ENCODE measurements at places on chromosomes 6 and 20.

- DNase-seq = no peak
These were observed 107.7 kb downstream of the EYA4 start for GRCh38 chr6:133348846-133349245.

GRCh38 chr6:32603888-32604287 lies 14.2 kb upstream of the HLA-DRB1 start:
- no peak for DNase-seq

GRCh38 chr6:27866357-27867050 lies 45.7 kb downstream of the OR2B2 start:
- DNase-seq = no peak

DNA sequence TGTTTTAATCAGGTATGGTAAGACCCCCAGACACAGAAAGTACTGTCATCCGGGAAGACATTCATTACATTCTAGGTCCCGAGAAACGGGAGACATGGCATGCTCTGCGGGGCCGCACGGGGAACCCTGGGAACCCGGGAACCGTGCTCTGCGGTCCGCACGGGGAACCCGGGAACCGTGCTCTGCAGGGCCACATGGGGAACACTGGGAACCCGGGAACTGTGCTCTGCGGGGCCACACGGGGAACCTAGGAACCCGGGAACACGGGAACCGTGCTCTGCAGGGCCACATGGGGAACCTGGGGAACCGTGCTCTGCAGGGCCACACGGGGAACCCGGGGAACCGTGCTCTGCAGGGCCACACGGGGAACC lies 165.6 kb upstream of the SULF2 start:
- DNase-seq = no peak

DNA sequence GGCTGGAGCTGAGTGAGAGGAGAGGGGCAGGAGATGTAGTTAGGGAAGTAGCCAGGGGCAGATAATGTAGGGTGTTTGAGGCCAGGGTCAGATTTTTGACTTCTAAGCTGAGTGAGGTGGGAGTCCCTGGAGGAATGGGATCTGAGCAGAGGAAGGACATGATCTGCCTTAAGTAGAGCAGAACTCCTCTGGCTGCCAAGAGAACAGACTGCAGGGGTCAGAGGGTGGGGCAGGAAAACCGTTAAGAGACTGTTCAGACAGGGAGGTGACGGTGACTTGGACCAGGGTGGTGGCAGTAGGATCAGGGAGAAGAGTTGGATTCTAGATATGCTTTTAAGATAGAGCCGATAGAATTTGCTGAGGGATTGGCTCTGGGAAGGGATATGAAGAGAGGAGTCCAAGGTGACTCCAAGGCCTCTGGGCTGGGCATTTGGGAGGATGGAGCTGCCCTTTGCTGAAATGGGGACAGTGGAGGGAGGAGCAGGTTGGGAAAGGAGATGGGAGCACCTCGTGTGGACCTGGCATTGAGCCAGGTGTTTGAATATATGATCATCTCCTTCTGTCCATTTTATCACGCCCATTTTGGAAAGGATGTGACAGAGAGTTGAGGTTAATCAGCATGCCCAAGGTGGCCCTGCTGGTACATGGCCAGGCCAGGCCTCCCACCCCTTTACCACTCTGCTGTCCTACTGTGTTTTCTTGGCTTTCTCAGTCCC lies 18.8 kb downstream of the EYA2 start:
- DNase-seq = no peak

- DNase-seq = no peak
These were observed 203.0 kb upstream of the TFAP2D start for GRCh38 chr6:50510361-50510760.

GRCh38 chr20:58633161-58634053 lies 17.7 kb upstream of the STX16 start:
- DNase-seq = no peak

DNA sequence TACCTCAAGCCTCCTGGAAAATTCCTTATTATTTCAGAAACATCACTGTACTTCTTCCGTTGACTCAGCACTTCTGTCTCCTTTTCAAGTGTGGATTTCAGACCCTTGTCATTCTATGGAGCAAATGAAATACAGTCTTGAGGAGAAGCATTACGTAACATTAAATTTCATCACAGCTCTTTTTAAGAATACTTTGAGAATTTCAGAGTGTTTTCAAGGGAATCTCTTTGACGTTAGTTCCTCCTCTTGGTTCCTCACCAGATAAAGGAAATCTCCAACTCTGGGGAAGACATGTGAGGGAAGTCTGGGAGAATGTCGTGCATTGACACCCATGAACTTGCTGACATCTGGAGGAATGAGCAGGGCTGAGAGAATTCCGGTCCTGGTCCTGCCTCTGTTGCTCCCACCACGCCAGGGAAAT lies 32.3 kb downstream of the UST start:
- DNase-seq = no peak

DNA sequence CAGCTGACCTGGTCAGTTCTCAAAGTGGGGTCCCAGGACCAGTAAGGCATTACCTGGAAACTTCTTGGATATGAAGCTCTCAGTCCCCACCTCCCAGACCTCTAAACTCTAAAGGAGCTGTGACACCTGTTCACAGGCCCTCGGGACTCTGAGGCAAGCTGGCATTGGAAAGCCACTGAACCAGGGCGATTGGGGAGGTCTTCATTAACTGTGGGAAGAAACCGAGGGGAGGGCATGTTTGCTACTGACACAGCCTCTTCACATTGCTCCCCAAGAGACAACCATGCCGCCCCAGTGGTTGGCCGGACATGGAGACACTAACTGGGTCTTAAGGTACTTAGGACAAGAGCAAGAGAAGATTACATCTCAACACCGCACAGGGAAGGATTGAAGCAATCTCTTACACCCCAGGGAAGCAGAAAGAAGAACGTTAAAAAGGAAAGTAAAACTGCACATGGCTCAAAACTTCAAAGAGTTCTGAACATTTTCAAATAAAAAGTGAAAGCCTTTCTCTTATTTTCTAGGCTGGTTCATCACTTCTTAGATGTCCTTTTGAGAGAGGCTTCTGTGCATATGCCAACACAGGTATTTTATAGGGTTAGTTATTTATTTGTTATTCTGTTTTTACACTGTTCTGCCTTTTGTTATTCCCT lies 210.0 kb upstream of the CST7 start:
- DNase-seq = no peak

- DNase-seq = no peak
These were observed 526.8 kb downstream of the CD109 start for GRCh38 chr6:74222768-74223333.

DNA sequence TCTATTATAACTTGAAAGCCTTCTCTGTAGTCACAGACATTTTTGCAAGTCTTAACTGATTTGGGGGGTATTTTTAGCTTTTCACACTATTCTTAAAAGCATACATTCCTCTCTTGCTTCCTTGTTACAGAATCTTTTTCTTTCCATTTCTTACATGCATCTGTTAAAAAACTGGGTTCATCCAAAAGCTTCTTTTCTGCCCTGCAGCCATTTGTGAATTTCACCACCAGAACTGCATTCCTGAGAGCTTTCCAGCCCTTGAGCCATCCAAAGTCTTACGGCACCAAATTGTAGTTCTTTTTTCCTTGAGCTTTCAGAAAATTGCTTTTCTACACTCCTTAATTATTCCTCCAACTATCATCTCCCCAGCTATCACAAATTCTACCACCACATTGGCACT lies 19.7 kb upstream of the GSTA4 start:
- no peak for DNase-seq

- no peak for DNase-seq
These were observed 9.0 kb downstream of the UQCC2 start for GRCh38 chr6:33702345-33702977.

GRCh38 chr6:76441875-76442274 lies 369.4 kb upstream of the IMPG1 start:
- no peak for DNase-seq

DNA sequence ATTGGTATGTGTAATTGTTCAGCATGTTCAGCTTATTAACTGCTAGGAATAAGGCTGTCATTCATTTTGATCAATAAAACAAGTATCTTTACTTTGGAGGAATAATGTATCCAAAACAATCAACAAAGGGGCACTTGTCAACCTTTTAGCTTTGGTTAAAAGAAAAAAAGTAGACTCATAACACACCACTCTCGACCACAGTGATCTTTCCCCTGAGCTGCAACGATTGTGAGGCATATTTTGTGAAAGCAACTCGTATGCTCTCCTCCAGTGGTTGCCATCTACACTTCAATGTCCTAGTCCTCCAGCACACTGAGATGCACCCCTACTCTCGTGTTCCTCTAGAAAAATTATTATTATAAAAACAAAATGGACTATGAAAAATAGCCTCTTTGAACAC lies 60.1 kb upstream of the PDE7B start:
- DNase-seq = no peak

GRCh38 chr20:6765469-6766058 lies 1.9 kb upstream of the BMP2 start:
- DNase-seq = peak; percentile 86

- DNase-seq = no peak
These were observed 143.6 kb upstream of the GJE1 start for GRCh38 chr6:141988954-141989705.

- no peak for DNase-seq
These were observed 85.0 kb downstream of the DTD1 start for GRCh38 chr20:18672834-18673233.

GRCh38 chr6:134936931-134937330 lies 13.0 kb downstream of the ALDH8A1 start:
- no peak for DNase-seq

- DNase-seq = no peak
These were observed 686 bp downstream of the TMEM170B start for GRCh38 chr6:11538052-11538818.

GRCh38 chr20:51462566-51463276 lies 79.8 kb downstream of the NFATC2 start:
- peak; percentile 64 for DNase-seq

- DNase-seq = no peak
These were observed 23.7 kb upstream of the RBPJL start for GRCh38 chr20:45282700-45283550.

DNA sequence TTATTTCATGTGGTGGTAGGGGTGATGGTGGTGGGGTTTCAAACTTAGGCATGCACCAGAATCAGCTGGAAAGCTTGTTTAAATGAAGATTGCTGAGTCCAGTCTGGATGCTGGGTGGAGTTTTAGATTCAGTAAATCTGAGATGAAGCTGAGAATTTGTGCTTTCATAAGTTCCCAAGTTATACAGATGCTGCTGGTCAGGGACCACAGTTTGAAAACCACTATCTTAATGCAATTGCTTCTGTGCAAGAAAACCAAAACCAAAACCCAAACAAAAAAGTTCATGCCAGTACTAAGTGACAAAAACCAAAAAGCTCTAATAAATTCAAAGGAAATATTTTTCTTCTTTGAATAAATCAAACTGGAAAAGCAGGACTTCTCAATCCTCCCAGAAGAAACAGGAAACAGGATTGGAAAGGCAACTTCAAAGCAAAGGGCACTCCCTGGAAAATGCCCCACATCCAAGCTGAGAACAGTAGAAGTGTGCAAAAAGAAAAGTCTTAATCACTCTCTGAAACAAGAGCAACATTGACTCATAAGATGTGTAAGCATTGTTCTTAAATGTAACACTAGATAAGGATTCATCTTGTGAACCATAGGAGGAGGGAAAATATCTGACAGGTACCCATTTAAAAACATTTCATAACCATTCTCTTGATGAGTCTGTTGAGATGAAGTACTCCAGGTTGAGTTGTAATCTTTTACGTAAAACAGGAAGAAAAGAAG lies 481.5 kb upstream of the HSF2 start:
- no peak for DNase-seq

DNA sequence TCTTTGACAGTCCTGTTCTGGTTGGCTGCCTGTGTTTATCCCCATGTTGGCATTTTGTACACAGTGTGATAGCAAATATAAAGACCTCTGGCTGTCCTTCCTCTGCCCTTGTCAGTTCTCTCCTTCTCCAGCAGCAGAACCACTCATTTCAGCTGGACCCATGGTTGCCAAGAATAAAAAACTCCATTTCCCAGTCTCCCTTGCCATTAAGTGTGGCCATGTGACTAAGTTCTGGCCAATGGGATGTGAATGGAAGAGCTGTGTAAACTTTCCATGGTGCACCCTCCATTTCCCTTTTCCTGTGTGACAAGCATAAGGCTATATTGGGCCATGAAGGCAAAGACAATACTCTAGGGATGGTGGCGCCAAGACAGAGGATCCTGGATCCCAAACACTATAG lies 78.4 kb upstream of the TBC1D7 start:
- DNase-seq = peak; percentile 47

DNA sequence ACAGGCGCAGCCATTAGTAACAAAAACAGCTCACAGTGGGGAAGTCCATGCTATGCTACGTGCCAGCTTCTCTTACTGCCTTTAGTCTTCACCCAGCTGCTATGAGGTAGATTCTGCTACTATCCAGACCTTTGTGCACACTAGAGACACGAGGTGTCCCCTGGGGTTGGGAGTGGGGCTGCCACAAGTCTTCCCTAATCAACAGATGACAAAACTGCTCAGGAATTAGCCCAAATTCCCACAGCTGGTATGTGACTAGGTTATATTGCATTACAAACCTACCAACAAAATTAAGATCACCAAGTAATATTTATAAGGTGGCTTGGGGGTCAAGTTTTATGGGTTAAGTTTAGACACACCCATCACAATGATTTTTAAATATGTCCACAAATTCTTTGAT lies 63.3 kb downstream of the PSMB1 start:
- DNase-seq = no peak

DNA sequence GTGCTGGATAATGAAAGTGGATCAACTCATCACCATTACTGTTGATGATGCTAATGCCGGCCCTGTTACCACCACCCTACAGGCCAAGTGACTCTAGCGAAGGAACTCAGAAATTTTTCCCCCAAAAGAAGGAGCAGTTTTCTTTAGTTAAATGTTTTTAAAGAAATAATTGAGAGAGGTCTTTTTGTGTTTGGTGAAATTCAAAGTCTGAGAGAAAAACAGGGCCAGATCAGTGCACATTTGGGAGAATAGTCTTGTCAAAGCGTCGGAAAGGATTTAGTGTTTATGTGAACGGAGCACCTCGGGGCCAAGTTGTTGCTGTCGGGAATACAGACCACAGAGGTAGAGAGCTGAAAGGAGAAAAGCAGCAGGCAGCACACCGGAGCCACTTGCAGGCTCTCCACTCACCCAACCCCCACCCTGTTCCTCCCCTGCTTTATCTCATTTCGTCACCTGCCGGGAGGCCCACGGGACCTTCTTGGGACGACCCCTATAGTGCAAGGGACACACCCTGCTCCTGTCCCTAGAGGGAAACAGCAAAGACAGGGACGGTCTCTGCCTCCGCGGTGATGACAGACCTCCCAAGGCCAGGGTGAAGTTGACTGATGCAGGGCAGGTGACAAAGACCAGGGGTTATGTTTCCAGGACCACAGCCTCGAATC lies 6.8 kb downstream of the TFAP2B start:
- no peak for DNase-seq

DNA sequence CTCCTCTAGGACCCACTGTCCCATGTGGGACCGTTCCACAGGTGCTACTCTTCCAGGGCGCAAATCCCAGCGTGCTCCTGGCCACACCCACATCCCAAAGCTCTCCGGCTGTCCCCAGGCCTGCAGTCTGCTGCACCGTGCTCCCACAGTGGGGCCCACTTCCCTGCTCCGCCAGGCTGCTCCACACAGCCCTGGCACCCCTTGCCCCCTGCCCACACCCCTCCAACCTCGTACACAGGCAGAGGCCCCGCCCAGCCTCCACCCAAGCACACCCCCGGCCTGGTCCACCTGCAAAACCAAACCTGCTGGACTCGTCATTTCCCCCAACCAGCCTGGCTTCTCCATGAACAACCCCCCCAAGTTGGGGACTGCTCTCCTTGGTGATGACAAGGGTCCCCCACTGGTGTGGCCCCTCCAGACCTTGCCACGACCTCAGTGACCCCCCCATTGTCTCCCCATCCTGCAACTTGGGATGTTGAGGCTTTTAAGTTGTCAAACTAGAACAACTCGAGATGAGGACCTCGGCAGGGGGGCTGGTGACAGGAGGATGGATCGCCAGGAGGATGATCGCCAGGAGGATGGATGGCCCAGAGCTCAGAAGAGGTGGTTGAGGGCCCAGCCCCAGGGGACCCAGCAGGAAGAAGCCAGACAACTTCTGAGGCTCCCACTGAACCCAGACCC lies 27.1 kb downstream of the YTHDF1 start:
- no peak for DNase-seq
